ENCODE measurements at places on chromosomes 16 and 17.

DNA sequence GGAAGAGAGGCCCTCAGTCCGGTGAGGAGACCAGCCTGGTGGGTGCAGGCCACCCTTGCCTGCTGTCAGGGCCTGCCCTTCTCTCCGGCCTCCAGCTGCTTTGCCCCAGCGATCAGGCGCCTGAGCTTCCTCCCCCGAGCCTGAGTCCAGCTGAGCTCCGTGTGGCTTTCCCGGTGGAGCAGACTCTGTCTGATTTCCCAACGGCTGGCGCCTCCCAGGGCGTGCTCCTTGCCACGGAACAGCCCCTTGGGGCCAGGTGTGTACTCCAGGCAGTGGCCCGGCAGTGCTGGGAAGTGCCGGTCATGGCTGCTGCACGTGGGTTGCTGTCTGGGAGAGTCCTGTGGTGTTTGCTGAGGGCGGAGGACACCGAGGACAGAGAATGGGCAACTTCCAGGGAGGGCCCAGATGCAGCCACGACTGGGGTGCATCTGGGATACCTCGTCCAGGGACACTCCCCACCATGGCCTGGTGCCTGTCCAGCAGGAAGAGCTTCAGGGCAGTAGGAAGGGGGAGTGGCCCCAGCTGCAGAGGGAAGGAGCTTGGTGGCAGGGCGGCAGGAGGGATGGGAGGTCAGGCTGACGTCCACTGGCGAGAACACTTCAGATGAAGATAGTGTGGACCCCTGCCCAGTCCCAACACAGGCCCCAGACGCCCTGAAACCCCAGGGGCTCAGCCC is 22.5 kb downstream of the METRNL start:
- no peak for DNase-seq

DNA sequence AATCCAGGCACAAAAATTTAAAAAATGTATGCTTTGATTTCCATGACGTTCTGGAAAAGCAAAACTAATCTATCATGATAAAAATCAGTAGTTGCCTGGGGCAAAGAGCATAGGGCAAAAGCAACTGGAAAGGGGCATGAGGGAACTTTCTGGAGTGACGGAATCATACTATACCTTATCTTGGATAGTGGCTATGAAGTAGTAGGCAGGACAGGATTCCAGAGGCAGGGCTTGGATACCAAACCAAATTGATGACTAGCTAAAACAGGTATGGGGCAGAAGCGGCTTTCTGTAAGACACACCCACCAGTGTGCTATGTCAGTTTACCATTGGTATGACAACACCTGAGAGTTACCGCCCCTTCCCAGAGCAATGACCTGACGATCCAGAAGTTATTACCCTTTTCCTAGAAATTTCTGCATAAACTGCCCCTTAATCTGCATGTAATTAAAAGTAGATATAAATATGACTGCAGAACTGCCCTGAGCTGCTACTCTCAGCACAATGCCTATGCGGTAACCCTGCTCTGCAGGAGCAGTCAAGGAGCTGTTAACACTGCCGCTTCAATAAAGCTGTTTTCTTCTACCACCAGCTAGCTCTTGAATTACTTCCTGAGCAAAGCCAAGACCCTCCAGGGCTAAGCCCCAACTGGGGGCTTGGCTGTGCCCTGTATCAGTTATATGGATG is 56.7 kb downstream of the CFDP1 start:
- DNase-seq: no peak

- peak; percentile 46 for DNase-seq
Observed at GRCh38 chr17:40497695-40498094, 3.7 kb downstream of the TNS4 start.

DNA sequence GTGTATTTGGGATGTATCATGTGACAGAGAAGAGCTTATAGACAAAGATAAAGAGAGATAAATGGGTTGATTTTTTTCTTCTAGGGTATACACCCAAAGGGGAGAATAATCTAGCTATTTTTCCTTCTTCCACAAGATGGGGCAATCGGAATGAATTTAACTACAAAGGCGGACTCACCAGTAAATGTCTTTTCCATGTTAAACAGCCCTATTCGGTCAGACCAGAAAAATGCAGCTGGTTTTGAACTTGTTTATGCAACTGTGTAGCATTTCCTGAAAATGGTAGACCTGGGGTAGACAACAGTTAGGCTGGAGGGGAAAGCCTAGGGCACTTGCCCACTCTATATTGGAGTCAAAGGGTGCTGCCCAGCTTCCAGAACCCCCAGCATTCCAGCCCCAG is 477.1 kb downstream of the TOX3 start:
- peak; percentile 26 for DNase-seq

GRCh38 chr16:12513791-12514175 is 289.9 kb downstream of the CPPED1 start:
- no peak for DNase-seq

DNA sequence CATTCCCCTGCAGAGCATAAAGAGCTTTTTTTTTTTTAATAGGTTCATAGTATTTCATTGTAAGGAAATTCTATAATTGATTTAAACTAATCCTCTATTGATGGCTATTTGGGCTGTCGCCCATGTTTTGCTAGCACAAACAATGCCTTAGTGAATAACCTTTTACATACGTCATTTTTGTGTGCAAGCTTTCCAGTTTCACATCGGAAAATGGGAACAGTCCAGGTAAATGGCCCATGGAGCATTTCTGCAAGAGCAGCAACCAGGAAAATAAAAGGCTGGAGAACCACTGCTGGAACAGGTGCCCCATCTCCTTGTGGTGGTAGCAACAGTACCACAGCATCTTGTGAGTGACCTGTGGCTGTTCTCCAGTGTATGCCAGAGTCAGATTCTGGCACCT is 48.6 kb downstream of the CDH1 start:
- DNase-seq: no peak

DNA sequence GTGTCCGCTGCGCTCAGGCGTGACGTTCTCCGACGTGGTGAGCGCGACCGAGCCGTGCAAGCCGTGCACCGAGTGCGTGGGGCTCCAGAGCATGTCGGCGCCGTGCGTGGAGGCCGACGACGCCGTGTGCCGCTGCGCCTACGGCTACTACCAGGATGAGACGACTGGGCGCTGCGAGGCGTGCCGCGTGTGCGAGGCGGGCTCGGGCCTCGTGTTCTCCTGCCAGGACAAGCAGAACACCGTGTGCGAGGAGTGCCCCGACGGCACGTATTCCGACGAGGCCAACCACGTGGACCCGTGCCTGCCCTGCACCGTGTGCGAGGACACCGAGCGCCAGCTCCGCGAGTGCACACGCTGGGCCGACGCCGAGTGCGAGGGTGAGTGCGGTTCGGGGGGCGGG is 11.2 kb downstream of the NGFR start:
- DNase-seq: no peak

DNA sequence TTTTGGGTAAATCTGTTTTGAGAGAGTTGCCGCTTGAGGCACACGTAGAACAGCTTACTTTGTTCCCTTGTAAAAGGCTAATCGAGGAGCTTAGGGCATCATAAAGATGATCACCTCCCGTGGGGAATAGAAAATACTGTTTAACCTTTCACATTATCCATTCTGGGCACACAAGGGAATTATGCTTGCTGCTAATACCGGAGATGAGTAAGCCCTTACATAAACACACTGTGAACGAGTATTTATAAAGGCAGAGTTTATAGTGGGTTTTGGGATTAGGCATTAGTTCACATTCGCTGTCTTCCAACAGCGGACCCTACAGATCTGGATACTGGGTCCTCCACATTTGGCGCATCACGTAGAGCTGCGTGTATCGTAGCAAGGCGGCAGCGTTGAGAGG is 51.2 kb upstream of the CNTNAP4 start:
- DNase-seq: no peak

DNA sequence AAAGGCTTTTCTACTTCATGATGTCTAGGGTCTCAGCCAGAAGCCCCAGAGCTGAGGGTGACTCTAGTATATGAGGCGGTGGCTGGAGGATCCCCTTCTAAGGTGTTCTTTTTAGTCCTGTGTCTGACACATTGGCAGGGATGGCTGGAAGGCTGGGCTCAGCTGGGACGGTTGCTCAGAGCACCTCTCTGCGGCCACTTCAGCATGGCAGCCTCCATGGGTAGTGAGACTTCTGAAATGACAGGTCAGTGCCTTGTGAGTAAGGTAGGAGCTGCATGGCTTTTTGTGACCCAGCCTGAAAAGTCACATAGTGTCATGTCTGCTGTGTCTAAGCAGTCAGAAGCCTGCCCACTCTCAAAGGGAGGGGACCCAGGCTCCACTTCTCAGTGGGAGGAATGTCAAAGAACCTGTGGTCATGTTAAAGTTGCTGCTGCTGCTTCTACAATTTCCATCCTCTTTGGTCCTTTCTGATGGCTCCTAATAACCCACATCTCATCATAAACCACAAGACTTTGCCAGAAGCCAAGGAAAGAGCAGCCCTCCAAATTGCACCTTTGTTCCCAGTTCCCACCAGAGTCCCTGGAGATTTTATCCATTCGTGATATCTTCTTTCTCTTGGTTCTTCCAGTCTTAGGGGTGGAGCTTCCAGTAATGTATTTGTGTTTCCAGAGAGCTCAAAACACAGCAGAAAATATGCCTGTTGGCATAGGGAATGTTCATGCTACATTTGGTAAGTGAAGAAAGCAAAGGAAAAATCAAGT is 15.4 kb upstream of the KCNG4 start:
- no peak for DNase-seq

DNA sequence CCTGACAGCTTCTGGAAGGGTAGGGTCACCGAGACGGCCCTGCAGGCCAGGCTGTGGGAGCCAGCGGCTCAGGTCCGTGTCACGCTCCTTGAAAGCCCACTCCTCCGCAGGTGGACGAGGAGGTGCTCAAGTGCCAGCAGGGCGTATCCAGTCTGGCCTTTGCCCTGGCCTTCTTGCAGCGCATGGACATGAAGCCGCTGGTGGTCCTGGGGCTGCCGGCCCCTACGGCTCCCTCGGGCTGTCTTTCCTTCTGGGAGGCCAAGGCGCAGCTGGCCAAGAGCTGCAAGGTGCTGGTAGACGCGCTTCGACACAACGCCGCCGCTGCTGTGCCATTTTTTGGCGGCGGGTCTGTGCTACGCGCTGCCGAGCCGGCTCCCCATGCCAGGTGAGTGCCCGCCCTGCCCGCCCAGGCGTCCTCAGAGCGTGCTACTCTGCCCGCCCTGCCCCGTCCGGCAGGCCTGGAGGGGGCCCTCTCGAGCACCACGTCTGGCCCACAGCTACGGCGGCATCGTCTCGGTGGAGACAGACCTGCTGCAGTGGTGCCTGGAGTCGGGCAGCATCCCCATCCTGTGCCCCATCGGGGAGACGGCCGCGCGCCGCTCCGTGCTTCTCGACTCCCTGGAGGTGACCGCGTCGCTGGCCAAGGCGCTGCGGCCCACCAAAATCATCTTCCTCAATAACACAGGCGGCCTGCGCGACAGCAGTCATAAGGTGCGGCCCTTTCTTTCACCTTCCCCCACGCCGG is 1.3 kb downstream of the NAGS start:
- no peak for DNase-seq

DNA sequence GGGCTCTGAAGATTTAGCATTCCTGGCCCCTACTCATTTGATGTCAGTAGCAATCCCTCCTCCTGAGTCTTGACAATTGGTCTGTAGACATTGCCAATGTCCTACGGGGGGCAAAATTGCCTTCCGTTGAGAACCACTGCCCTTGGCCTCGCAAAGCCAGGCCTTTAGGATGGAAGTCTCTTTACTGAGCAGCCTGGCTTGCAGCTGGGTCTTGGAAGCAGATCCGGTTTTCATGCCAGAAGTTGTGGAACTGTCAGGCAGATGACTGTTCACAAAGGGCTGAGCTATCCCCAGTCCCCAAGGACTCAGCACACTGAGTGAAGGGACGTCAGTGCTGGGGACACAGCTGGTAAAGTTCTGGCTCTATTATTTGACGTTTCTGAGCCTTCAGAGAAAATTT is 83.2 kb downstream of the WSCD1 start:
- no peak for DNase-seq

All from AG10803 (cell line).